A673 (cell line): ENCODE measurements at places on chromosomes 2 and 18.

- DNase-seq = peak; percentile 28
Measured at GRCh38 chr2:105320651-105321215, 8.8 kb downstream of the TGFBRAP1 start.

DNA sequence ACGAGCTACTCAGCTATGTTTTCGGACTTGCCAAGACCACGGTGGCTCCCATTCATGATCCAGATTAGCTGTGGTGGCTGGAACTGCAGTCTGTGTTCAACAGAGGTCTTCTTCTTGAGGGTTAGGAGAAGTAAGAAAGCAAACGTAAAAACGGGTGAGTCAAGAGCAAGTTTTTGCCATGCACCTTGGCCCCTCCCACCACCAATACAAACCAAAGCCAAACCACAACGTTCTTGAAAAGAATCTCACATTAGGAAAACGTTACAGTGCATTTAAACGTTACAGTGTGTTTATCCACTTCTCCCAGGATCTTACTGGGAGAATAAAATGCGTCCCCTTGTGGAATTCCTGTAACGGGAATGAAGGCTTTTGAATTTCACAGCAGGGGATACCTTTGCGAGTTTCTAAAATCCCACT, 725 bp downstream of the FBXO48 start:
- no peak for DNase-seq

- peak; percentile 3 for DNase-seq
Measured at GRCh38 chr2:150944315-150944714, 317.3 kb downstream of the RBM43 start.

DNA sequence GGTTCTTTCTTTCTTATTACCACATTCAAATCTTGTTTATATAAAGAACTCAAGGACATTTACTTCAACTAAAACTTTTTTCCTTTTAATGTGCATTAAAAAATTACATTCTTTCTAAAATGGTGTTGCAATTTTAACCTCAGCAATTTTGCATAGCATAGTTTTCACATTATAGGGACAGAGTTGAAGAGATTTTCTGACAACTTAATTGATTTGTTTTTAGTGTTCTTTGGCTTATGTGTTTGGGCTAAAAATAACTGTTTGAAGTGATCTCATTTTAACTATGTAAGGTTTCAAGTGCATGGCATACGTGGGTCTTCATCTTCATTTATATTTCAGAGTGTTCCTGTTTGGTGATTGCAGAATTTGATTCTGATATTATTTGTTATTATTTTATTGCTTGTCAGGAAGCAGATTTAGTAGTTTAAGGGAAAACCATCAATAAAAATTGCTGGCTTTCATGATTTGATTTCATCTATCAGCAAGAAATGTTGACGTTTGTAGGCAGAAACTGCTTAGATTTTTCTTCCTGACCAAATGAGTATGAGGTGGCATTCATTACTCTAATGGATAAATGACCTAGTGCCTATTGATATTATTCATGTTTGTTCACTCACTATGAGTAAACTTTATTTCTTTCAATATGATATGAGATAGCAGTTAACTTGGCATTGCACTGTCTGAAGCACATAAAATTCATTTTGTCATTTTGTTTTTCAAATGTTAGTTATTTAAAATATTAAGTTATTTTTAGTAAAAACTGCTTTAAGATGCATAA, 398.4 kb downstream of the NUP35 start:
- DNase-seq = no peak

DNA sequence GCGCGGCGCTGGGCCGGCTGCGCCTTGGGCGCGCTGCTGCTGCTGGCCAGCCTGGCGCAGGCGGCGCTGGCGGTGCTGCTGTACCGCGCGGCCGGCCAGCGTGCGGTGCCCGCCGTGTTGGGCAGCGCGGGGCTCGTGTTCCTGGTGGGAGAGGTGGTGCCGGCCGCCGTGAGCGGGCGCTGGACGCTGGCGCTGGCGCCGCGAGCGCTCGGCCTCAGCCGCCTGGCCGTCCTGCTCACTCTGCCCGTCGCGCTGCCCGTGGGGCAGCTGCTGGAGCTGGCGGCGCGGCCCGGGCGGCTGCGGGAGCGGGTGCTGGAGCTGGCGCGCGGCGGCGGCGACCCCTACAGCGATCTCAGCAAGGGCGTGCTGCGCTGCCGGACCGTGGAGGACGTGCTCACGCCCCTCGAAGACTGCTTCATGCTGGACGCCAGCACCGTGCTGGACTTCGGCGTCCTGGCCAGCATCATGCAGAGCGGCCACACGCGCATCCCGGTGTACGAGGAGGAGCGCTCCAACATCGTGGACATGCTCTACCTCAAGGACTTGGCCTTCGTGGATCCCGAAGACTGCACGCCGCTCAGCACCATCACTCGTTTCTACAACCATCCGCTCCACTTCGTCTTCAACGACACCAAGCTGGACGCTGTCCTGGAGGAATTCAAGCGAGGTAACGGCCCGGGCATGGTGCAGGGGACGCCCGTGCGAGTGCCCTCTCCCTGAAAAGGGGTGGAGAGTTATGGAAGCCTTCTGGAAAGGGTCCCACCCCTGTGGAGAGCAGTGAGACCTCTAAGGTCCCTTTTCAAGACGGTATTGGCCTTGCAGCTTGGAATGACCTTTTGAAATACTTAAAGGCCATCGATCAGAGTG, 1.0 kb downstream of the CNNM3 start:
- DNase-seq = peak; percentile 29

- no peak for DNase-seq
Measured at GRCh38 chr2:118838741-118839455, 8.6 kb downstream of the EN1 start.

DNA sequence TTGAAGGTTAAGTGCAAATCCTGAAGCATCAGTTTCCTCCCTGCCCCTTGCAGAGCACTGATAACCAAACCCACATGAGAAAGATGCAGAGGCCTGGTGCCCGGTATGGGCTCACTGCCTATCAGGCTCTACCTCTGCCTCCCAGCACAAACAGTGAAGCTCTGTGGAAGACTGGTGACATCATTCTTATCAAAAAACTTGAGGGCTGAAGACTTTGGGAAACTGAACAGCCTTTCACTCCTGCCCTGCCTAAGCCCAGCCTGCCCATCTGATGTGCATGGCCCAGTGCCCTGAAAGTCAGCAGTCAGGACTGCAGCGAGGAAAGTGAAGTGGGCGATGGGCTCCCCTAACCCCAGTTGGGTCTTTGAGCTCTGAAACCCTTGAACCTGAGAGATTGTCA, 174.8 kb upstream of the ARL4C start:
- no peak for DNase-seq

DNA sequence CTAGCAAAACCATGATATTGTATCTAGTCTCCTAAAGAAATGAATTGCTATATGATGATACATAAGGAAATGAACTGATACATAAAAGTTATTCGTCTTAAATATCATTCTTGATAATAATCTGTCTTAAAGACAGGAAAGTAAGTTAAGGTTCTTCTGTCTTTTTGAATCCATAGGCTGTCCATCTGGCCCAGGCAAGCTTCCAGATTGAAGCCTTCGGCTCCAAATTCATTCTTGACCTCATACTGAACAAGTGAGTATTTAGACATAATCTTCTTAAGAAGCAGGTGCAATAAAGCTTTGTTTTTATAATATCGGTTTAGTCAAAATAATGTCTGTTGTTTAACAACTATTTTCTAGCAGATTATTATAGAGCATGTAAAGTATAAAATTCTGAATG, 37.7 kb downstream of the ADAM23 start:
- no peak for DNase-seq

- peak; percentile 19 for DNase-seq
Measured at GRCh38 chr2:17719562-17720371, 33.8 kb downstream of the SMC6 start.

GRCh38 chr18:35998967-35999366, 26.5 kb downstream of the RMP24 start:
- peak; percentile 27 for DNase-seq
